ENCODE measurements at places on chromosomes 1 and 21. TPM values are rescaled to one million over a fixed set of nuclear protein-coding genes. Genes with fewer than 3 reads are reported as not detected.

Gene ADGRL4
- total RNA-seq: 18.8 TPM

Gene ATP1A2
- total RNA-seq: 4.5 TPM

Gene CDC7
- 3.4 TPM for total RNA-seq

DNA sequence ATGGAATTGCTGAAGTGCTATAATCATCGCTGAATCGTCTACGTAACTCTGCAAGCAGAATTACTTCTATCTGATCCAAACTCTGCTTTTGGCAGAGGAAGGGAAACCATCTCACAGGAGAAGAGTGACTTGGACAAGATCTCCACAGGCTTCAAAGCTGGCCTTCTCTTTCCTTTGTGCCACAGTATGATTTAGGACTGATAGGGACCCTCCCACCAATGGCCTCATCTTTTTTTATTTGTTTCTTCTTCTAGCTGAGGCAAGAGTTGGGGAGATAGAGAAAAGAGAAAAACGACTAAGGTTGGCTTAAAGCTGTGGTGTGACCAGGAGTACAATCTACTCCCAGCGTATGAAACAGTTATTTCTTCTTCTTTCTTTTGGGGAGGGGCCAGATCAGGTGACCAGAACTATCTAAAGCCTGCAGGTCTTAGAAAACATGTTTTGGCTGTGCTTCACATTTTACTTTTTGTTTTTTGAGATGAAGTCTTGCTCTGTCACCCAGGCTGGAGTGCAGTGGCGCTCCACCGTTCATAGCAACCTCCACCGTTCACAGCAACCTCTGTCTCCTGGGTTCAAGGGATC lies 35.0 kb downstream of the ZNF496 start:
- no peak for DNase-seq

DNA sequence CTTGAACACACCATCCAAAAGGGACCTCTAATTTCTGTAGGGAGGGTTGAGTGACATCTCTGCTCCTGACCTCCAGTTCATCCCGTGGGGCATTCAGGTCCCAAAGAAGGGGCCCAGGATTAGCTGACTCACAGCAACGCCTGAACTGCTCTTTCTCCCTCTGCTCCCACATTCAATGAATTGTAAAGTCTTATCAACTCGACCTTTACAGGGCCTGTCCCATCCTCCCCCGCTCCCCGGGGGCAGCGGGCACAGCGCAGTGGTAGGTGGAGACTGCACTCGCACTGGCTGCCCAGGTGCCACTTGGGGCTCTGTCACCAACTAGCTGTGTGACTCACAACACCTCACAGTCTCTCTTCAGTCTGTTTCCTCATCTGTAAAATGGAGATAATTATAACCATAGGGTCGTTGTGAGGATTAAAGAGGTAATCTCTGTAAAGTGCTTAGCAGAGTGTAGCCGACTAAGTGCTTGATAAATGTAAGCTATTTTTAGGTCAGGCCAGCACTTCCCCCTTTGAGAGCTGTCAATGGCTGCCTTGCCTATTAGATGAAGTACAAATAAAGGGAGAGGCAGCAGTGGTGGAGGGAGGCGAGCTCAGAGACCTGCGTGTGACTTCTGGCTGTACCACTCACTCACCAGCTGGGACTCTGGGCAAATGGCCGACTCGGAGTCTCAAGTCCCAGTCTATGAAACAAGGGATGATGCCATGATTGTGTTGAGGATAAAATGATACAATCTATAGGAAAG lies 637 bp upstream of the MYBPHL start:
- peak; percentile 68 for DNase-seq

DNA sequence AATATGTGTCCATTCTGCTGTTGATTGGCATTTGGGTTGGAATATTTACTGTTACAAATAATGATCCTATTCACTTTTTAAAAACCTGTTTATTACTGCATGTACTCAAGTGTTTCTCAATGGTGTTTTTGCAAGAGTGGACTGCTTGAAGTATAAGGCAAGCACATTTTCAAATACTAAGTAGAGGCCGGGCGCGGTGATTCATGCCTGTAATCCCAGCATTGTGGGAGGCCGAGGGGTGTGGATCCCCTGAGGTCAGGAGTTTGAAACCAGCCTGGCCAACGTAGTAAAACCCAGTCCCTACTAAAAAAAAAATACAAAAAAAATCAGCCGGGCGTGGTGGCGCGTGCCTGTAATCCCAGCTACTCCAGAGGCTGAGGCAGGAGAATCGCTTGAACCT lies 276.9 kb upstream of the ADGRL4 start:
- DNase-seq: no peak

DNA sequence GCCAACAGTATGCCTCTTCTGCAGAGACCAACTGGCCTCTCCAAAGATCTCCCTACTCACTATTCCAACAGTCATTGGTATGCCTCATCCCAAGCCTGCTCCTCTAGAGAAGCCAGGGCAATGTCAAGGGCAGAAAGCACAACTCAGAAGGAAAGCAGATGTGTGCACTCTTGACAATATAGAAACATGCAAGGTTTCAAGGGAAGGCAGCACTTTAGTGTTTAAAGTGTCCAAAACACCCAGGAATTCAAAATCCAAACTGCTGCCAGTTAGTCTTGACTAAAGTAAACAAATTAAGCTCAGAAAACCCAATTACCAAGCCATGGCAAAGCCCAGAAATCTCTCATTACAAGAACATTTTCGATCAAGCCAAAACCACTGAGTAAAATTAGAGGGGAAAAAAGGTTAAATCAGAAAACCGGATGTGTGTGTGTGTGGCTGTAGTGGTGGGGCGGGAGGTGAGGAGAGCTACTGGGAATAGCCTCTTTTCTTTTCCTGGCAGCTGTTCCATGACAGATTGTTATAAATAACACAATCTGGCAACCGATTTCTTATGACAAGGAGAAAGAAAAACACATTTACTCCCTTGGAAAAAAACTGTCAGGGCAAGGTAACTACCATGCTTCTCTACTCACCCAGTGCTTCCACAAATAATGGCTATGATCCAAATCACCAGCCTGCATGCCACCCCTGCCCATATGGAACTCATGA lies 39.2 kb downstream of the EIF2B3 start:
- no peak for DNase-seq

DNA sequence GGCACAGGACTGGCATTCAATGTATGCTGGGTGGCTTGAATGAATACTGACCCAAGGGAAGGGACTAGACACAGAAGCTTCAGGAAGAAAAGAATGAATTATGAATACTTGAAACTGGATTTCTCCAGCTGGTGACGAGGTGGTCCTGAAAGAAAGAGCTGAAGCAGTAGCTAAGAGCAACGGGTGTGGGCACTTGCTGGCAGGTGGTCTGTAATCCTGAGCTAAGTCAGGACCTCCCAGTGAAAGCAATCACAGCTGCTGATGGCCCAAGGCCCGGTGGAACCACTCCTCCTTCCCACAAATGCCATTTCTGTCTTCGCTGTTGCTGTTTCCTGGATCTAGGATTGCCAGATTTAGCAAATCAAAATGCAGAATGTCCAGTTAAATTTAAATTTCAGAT lies 47.0 kb downstream of the NEK2 start:
- no peak for DNase-seq

GRCh38 chr1:75124510-75124909 lies 9.7 kb upstream of the LHX8 start:
- no peak for DNase-seq

DNA sequence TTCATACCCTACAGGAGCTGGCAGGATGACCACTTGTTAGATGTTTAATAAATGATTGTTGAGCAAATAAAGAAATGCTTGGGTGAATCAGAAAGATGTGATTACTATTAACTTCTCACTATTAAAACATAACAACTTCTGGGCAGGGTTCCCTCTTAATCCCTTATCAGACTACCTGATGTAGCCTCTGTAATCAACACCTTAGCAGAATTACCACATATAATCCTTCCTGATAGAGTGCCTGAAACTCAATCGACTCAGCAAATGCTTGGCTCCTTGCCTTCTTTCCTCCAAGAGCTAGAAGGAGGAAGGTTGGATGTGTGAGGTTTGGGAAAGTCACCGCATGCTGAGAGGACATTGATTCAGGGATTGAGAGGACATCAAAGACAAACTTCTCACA lies 34.8 kb upstream of the DSCAM start:
- no peak for DNase-seq

GRCh38 chr1:32765570-32766327 lies 51.4 kb downstream of the YARS1 start:
- DNase-seq: peak; percentile 41

- no peak for DNase-seq
Measured at GRCh38 chr1:44976252-44976651, 10.1 kb downstream of the EIF2B3 start.

- DNase-seq: no peak
Measured at GRCh38 chr1:8397511-8397910, 79.6 kb downstream of the SLC45A1 start.

DNA sequence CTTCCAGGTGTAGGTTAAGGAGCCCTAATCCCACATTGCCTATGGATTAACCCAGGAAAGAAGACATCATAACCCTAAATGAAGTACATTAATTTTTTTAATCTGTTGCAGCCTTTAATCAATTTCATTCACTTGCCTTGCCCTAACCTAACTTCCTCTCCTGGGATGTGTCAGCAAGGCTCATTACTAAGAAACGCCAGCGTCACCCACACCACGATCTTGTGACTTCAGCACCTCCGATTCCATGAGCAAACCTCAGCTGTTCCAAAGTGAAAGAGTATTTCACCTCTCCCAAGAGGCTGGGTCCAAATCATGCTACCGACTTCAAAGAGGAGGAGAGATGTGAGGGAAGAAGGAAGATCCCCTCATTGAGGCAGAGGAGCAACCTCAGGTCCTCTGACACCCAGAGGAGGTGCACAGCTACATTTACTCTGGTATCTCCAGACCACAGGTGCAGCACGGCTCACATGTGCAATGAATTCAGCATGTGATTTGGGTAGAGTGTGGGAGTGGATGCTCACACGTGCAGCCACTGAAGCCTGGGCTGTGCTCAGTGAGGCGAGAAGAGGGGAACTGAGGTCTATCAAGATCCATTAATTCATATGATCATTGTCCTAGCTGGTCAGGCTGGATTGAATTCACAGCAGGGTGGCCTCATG lies 134.1 kb downstream of the SLC30A10 start:
- no peak for DNase-seq

DNA sequence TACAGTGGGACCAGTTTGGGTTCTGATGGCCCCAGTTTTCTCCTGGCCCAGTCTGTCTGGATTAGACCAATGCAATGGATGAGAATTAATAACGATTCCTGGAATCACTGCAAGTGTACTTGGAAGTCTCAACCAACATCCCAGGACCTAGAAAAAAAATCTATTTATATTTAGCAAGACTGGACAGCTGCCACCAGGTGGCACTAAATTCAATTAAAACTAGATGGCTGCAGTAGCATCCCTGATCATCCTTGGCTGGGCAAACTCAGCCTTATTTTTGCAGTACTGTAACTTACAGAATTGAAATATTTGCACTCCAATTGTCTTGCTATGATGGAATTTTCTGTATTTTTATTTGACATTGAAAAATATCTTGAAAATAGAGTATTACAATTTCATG lies 165.7 kb downstream of the NCAM2 start:
- no peak for DNase-seq
